Hair follicular keratinocyte (primary cell): ENCODE measurements at places on chromosomes 1 and 21. TPM values are rescaled to one million over a fixed set of nuclear protein-coding genes. Genes with fewer than 3 reads are reported as not detected.

Gene TCHHL1
- total RNA-seq = 0.08 TPM in 1 of 2 replicates, not detected in the other

Gene RGSL1
- total RNA-seq = not detected in 2 replicates

Gene TEKT2
- total RNA-seq = 0.08 and 0.16 TPM in 2 replicates

Gene RNU1-2
- total RNA-seq = under 0.01 TPM in 2 replicates

Gene MAD2L2
- 62.5 and 71.8 TPM in 2 replicates for total RNA-seq

Gene RSPH1
- 1.3 TPM in 1 of 2 replicates, not detected in the other for total RNA-seq

Gene KCNE2
- total RNA-seq = not detected in 2 replicates

Gene DCST1
- not detected in 2 replicates for total RNA-seq

Gene KCNK2
- 0.46 TPM in 1 of 2 replicates, not detected in the other for total RNA-seq

Gene CELA3A
- total RNA-seq = not detected in 2 replicates

Gene ATAD3C
- total RNA-seq = not detected in 2 replicates

Gene CACHD1
- total RNA-seq = 1.5 and 1.6 TPM in 2 replicates

Gene HTR6
- not detected in 2 replicates for total RNA-seq

Gene RIMKLA
- not detected in 2 replicates for total RNA-seq

Gene KCNQ4
- 0.08 TPM in 2 replicates for total RNA-seq

Gene PLD5
- 3.3 and 10.5 TPM in 2 replicates for total RNA-seq

Gene NASP
- 27.3 and 113 TPM in 2 replicates for total RNA-seq

Gene SLC22A15
- 5.2 and 11.8 TPM in 2 replicates for total RNA-seq

Gene GBP7
- not detected in 2 replicates for total RNA-seq

Gene HEATR1
- total RNA-seq = 22.2 and 25.3 TPM in 2 replicates

Gene RHCE
- total RNA-seq = 0.31 and 0.95 TPM in 2 replicates

Gene PRAMEF25
- not detected in 2 replicates for total RNA-seq

Gene EXTL1
- not detected in 2 replicates for total RNA-seq

Gene SH2D2A
- 10.5 and 12.8 TPM in 2 replicates for total RNA-seq

Gene KRTAP11-1
- total RNA-seq = not detected in 2 replicates
